ENCODE measurements at places on chromosomes 1 and 21.

- peak; percentile 83 for DNase-seq
Measured at GRCh38 chr1:63316984-63317816, 5.2 kb upstream of the FOXD3 start.

GRCh38 chr1:78177708-78178270 is 132.0 kb downstream of the GIPC2 start:
- no peak for DNase-seq

DNA sequence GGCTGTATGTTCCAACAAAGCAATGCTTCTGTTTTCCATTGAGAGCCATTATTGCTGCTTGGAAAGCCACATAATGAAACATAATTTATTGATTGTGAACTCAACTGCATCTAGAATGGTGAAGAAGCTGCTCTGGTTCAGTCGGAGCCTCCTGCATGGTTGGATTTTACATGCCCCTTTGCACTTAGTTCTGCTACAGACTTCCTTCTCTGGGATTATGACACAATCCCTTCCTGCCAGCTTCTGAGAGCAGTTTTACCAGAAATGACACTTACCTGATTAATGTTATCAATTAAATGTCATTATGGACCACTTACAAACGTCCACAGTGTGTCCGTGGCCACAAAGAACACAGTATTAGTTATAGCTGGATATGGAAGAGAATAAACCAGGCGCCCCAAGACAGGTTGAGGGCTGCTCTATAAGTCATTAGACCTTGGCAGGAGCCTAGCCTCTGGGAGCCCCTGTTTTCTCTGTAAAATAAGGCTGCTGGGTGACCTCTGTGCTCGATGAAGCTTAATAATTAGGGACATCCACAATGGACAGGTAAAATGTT is 7.0 kb upstream of the CD58 start:
- DNase-seq: no peak

DNA sequence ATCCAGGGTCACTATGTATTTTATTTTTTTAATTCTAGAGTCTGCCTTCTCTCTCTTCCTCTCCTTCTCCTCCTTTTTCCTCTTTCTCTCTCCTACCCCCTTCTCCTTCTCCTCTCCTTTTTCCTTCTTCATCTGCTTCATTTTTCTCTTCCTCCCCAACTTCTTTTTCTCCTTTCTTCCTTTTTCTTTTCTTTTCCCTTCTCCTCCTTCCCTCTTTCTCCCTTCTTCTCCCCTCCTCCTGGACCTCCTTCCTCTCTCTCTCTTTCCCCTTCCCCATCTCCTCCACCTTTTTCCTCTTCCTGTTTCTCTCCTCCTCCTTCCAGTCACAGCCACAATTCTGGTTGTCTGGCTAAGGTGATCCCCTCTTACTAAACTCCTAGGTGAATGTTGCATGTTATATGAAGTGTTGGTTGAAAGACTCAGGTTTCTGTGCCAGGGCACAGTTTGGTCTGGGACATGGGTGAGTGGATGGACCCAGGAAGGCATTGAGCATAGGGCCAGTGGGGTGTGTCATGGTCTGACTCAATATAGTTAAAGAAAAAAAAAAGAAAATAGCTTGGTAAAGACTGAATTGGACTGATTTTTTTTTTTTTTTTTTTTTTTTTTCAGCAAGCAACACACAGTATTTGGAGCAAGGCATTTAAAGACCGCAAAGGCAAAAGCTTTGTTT is 266.9 kb downstream of the TGFB2 start:
- DNase-seq: no peak

DNA sequence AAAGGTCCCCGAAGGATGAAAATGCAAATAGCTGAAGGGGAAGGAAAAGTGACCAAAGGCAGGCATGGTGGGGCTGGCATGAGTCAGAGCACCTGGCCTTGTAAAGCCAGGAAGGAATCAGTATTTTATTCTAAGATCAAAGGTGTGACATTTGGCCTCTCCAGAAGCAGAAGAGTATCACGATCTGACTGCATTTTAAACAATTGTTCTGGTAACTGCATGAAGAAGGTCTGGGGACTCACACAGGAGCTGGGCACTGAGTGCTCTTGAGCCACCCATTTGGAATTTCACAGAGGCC is 23.2 kb downstream of the MAB21L3 start:
- DNase-seq: no peak

DNA sequence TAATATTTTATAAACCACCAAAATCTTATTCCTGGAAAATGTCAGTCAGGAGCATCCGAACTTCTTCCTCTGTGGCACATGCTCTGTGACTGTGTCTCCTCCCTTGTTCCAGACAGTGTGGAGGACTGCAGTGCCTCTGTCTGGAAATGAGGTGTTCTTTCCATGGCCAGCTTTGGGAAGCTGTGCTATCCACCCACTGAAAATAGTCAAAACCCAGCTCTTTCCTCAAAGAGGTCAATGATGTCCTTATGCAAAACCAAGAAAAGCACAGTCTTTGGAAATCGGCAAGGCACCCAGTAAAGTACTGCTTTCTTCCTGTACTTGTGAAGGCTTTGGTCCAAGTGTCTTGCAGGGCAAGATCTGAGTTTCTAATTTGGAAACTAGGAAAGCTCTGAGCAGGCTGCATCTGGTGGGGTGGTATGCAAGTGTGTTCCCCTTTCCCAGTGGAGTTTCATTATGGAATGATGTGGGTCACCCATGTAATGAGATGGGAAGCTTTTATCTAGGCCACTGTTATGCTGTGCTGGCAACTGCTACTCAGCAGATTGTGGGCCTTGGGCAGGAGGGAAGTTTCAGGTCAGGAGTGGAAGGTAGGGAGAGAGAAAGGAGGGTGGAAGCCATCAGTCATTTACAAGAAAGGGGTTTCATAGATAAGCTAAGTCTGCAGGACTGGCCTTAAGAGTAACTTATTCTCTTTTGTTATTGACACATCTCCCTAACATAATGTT is 6.0 kb downstream of the KIAA0040 start:
- DNase-seq: no peak

DNA sequence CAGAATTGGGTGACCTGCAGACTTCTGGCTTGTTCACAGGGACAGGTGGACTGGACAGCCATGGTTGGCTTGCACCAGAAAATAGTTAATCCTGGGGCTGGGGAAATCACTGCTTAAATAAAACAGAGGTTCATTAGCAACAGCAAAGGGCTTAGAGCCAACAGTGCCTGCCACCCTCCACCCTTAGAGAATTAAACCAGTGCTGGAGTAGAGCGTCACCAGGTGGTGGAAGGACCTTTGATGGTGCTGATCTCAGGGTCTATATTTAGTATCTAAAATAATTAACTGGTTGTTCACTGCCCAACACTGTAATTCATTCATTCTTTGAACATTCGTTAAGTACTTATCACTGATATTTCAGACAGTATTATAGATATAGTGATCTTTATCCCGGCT is 34.7 kb upstream of the PDE9A start:
- no peak for DNase-seq

DNA sequence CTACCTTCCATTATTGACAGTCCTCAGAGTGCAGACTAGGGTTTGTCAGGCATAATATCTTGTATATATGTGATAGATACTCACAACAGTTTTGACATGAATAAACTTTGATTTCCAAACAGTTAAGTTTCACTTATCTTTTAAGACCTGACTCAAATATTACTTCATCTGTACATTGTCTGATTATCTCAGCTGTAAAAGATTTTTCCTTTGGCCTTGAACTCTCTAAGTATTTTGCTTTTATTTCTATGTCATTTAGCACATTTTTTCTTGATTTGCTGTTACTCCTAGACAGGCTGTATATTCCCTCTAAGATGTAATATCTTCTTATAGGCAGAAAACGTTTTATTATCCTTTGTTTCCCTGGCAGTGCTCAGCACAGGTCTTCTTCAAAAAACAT is 65.6 kb upstream of the DMRTA2 start:
- DNase-seq: no peak

DNA sequence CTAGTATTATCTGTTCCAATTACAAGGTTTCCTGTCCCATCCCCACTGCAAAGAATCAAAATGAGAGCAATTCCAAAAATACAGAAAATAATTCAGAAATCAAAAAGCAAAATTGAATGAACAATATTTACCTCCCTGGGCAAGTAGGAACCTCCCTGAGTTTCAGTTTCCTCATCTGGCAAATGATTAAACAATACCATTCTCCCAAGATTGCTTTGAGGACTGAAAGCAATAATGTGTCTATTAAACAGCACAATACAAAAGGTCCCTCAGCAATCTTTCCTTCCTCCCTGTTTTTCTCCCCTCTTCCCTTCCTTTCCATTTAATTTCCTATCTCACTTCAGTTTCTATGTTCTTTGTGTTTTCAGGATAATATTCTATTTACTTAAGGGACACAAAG is 171.0 kb downstream of the ZC3H11B start:
- no peak for DNase-seq

- no peak for DNase-seq
Measured at GRCh38 chr1:7046314-7046713, 261.1 kb downstream of the CAMTA1 start.

GRCh38 chr1:14924455-14925331 is 228.9 kb upstream of the TMEM51 start:
- peak; percentile 93 for DNase-seq

DNA sequence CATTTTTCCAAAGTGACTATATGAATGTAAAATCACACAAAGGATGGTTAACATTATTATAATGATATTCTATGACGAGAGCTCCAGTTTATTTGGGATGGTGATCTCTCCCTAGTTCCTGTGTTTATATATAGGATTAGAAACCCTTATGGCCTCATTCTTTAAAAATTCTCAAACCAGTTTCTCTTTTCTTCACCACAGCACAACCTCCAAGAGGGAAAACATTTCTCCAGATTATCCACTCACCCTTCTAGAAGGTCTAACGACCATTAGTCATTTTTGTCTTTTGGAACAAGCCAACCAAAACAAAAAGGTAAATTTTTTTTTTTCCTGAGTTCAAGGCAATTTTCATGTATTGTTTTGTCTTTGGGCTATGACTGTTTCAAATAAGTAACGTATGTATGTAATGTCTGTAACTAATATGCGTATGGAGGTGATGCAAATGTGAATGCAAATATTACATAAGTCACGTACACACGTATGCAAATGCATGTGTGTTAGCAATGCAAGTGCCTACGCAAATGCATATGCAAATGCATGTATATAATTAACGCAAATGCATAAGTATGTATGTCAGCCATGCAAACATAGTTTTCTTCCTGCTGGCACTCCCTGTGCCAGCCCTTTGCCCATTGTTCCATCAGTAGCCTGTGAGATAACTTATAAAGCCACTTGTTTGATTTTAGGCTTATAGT is 72.5 kb upstream of the MORC3 start:
- DNase-seq: no peak

DNA sequence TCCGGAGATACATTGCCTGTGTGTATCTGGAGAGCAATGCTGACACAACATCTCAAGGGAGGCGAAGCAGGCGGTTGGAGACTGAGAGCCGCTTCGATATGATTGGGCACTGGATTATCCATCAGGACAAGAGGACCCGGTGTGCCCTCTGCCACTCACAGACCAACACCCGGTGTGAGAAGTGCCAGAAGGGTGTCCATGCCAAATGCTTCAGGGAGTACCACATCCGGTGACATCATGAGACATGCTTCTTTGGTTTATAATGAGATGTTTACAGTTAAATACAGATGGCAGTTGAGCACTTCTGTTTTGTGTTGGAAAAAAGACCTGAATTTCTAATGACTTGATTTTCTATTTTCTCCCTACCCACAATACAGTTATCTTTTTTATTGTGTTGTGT is 12.1 kb downstream of the PGBD2 start:
- DNase-seq: no peak

- no peak for DNase-seq
Measured at GRCh38 chr1:53172426-53173128, 24.0 kb upstream of the CPT2 start.

DNA sequence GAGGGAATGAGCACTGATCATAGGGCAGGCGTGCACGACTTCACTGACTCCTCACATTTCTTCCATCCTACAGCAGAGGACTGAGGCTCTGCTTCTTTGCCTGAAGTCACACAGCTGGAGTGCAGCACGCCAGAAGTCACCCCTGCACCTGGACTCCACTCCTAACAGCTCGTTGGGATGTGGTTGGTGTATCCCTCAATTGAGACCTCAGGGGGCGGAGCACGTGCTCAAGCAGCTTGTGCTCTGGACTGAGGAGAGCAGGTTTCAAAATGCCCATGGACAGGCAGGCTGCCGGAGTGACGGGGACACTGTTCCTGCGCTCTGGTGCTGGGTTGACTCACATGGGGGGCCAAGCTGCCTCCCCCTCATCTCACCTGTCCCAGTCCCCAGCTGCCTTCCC is 13.9 kb downstream of the CHIT1 start:
- no peak for DNase-seq

- DNase-seq: peak; percentile 93
Measured at GRCh38 chr1:151832318-151832980, 847 bp upstream of the RORC start.

- no peak for DNase-seq
Measured at GRCh38 chr1:100736746-100737145, 17.2 kb downstream of the VCAM1 start.

DNA sequence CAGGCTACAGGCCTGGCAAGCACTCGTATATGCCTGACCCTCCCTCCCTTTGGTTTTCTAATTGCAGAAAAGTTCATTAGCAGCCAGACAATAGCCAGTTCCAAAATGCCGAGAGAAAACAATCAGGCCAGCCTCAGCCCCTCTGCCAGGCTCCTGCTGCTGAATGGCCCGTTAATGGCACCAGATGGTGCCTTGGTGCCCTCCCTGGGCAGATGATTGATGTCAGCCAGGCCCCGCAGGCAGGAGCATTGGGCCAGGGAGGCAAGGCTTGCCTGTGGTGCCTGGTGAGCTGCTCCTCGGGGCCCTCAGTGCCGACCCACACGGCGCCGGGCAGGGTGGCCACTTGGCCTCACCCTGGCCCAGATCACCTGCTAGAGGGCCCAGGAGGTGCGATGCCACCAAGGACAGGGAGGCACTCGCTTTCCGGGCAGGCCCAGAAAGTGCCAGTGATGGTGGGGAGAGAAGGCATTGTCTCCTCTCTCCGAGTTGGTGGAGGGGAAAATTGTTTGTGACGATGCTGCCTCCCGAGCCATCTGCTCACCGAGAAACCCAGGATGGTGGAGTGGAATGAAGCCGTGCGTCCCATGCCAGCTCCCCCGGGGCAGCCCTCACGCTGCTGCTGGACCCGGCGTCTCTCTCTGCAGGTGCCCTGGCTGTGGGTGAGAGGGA is 28.1 kb downstream of the QSOX1 start:
- no peak for DNase-seq

DNA sequence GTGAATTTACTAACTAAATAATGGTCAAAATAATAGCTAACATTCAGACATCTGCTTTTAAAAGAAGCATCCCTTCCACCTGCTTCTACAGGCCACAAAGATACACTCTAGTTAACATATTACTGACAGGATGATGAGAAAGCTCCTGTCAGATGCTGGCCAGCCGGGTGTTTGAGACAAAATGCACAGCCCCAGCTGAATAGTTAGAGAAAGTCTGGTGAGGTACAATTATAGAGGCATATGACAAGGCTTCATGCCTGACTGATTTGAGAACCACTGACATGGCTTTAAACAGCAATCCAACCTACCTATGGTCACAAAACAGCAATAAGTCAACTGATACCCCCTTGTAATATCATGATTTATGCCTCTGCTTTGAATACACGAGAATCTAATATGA is 137.0 kb downstream of the DENND1B start:
- DNase-seq: no peak

DNA sequence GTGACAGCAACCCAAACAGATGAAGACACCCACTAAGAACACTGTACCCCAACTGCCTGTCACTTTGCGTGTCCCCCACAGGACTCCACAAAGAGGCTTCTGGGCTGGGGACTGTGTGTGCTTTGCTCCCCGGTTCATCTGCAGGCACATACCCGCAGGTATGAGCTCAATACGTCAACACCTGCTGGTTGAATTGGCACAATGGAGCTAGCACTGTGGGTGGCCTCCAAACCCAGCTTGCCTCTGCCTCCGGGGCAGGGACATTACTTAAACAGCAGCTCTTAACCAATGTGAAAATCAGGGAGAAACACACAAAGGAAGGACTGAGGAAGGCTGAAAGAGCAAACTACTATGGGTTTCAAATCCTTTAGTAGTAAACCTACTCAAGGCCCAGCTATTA is 140.2 kb upstream of the TIAM1 start:
- no peak for DNase-seq

All from upper lobe of left lung (tissue), 6 donors.